ENCODE measurements at places on chromosomes 7 and 10.
A peak's percentile ranks its signal among the peaks of the same experiment; 100 is the strongest.

DNA sequence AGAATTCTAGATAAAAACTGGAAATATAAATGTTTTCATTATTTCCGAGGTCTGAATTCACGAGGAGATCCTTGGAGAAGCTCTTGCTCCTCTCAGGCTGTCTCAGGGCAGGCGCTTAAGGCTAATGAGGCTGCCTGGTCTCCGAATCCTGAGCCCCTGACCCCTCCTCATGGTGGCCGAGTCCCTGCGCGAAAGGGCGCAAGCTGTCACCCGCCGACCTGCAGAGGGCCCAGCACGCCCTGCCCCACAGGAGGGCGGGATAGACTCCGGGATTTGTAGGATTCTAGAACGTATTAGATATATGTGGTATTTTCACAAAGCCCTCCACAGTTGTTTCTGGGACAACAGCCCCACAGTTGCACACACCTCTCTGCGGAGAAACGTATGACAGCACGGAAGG, 284.1 kb downstream of the ABCA13 start:
- no peak for DNase-seq

DNA sequence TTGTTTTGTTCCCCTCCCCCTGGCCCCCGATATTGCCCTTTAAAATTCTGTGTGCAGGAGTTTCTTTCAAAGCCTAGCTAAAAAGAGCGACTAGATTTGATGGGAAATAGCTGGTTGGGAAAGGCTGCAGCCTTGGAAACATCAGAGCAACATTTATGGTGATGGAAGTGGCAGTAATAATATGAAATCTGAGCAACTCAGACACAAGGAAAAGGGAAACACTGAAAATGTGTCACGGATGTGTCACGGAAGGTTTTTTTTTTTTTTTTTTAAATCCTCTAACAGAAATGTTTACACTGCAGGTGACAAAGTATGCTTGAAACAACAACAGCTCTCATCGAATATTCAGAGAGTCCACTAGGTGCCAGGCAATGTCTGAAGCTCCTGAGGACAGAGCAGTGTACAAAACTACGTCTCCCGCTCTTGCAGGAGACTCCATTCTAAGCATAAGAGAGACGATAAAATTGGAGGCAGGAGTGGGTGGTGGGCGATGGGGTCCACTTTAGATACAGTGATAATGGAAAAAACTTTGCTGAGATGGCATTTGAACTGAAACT, 143.0 kb downstream of the RSU1 start:
- no peak for DNase-seq

DNA sequence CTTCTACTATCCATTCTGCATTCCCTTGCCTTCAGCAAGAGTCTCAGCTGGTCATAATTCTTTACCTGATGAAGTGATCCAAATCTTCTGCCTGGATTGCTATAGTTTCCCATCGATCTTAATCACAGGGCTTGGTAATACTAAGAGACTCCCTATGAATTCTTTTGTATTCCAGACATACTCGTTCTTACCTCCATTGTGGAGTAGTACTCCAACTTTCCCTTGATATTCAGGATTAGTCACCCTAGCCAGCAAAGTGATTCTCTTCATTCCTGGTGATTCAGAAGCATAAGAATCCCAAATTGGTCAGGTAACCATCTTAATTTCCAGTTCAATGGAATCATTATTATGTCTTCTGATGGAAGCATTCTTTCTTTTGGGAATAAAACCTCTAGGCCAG, 96.7 kb downstream of the TWIST1 start:
- DNase-seq: no peak

- DNase-seq: no peak
These were observed 23.5 kb upstream of the ABLIM1 start for GRCh38 chr10:114681542-114681941.

GRCh38 chr10:110571093-110571743, 3.7 kb downstream of the SMC3 start:
- DNase-seq: no peak

DNA sequence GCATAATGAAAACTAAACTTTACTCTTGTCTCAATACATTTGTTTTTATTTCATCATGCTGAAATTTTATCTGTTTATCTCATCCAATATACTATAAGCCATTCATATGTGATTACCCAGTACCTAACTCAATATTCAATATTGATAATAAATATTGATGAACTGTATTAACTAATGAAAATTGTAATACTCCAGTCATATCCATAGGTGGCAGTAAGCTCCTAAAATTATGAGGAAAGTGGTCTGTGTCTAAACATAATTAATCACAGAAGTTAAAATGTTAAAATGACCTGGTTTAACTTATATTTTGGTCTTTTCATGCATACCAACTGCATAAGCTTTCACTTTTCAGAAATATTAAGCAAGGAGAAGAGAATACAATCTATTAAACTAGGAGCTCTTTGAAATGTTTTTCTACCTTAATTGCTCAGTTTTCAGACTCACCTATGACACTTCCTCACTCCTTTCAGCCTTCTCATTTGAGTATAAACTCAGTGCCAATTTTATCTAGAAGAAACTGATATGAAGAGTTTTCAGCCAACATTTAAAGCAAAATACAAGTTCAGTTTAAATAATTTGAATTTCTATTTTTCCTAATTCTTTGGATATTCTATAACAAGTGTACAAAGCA, 30.5 kb upstream of the VWDE start:
- no peak for DNase-seq

DNA sequence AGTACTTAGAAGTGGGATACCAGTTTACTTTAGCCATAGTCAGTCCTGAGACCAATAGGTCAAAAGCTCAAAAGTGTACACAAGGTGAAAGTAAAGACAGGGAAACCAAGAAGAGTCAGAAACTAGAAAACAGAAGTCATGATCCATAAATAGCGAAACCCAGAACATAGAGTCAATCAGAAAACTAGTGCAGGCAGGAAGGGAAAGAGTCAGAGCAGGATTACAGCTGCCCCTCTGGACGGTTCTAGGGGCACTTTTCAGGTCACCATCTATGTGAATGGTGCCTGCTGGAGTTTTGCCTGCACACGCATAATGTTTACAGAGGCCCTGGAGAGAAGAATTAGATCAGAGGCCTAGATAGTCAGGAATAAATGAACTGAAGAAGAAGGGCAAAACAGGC, 22.4 kb upstream of the DMTF1 start:
- DNase-seq: no peak

DNA sequence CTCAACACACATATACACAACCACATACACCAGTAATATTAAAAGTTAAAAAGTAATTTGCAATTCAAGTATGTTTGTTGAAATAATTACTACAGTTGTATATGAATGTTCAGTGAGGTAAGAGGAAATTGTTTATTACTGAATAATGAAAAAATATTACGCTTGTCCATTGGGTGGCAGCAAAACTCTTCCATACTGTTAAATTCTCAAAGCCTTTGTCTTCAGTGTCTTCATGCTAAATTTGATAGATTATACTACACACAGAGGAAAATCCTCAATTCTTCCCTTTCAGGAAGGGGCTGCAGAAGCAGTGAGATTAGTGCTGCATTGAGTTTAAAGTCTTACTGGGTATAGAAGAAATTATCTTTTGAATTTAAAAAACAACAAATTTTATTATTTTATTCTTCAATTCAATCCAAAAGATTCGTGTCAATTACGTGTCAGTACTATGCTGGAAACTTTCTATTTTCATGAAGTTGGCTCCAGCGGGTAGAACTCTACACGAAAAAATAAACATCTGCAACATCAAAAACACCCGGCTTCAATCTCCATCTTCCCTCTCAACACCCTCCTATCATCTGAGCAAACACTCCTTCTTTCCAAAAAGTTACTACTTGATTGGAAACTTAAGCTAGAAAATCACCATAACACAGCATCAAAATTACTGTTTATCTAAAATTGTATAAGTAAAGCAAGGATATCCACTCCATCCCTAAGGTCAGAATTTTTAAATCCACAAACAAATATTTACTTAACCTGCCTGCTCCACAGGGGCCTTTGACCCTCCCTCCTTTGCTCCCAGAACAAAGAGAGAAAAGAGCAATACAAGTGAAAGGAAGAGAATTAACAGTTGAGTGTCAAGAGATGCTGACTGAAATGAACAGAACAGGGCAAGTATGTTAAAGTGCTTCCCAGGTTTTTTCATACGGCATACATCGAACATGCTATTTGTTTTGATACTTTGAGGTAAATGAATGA, 37.0 kb upstream of the TES start:
- peak; percentile 10 for DNase-seq

DNA sequence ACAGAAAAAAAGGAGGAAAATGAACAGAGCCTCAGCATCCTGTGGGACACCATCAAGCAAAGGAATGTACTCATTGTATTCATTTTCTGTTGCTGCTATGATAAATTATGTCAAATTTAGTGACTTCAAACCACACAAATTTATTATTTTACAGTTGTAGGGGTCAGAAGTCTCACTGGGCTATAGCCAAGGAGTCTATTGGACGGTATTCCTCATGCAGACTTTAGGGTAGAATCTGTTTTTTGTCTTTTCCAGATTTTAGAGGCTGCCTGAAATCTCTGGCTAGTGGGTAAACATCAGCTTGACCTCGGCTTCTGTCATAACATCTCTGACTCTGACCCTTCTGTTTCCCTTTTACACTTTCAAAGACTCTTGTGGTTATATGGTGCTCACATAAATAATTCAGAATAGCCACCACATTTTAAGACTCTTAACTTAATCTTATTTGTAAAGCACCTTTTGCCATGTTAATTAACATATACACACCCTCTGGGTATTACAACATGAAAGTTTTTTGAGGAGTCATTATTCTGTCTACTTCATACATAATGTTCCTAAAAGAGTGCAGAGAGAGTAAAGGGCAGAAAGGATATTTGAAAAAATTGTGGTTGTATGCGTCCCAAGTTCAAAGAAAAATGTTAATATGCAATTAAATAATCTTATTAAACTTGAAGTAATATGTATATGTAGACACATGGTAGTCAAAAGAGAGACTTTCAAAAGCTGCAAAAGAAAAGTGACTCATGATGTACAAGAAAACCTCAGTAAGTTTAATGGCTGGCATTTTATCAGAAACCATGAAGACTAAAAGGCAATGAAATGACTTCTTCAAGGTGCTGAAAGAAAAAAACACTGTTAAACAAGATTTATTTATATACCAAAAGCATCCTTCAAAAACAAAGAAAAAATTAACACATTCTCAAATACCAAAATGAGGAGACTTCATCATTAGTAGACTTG, 70.8 kb upstream of the MEOX2 start:
- DNase-seq: no peak

GRCh38 chr7:15094989-15095388, 192.4 kb upstream of the DGKB start:
- DNase-seq: no peak

DNA sequence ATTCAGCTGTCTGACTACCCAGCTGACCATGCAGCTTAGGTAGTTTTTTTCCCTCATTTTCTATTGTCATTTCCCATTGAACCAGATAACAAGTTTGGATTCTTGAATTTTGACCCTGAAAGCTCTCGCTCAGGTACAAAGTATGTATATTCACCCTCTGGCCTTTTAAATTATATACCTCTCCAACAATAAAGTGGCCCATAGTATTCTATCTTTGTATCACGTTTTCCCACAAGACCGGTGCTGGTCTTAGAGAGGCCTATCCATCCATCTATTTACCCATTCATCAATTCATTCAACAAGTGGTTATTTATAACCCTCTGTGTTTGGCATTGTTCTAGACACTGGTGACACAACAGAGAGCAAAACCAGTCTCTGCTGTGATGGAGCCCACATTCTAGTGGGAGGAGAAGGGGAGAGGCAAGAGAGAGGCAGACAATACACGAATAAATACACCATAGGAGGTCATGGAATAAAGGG, 35.2 kb upstream of the NPSR1 start:
- no peak for DNase-seq

DNA sequence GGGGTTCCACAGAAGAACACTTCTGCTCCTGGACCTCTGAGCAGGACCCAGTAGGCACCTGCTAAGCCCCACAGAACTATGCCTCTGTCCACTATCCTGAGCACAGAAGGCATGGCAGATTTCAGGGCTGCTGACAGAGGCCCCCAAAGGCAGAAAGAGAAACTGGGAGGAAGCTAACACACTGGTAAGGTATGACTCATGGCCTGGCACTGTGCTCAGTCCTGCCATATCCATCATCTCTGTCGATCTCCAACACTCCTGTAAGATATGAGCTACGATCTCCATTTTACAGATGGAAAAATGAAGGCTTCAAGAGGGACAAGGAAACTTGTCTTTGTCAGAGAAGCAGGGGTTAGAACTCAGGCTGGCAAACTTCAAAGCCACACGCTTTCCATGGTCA, 62.2 kb downstream of the GRID1 start:
- no peak for DNase-seq

- DNase-seq: no peak
These were observed 11.6 kb downstream of the LBX1 start for GRCh38 chr10:101217450-101218281.

DNA sequence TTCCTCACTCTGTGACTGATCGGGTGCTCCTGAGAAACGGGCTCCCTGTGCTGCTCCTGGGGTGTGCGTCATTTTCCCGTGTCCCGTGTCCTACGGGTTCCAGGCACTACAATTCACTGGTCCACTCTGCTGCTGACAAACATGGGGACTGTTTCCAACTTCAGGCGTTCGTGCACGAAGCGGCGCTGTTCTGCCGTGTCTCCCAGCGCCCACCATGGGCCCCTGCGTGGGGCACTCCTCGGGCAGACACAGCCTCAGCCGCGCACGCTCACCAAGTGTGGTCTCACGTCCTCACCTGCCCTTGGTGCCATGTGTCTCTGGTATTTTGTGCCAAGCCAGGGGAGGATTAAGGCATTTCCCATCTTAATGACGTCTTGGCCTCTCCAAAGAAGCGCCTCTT, 19.0 kb downstream of the GPR146 start:
- DNase-seq: no peak

DNA sequence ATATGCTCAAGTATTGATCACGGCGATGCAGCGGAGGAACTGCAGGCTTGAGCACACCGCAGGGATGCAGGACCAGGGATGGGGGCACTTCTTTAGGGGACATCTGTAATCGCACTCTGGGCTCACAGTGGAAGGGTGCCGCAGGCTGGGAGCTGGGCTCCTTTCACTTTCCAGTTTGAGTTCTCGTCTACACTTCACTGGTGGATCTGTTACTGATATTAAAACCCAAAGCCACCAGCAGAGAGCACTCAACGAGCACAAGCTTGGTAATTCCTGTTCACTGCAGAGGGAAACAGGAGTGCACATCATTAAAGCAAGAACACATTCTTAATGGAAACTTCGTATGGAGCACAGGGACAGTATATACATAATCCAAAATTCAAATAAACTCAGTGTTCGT, 91.3 kb downstream of the PARD3 start:
- no peak for DNase-seq

- DNase-seq: no peak
These were observed 147.4 kb upstream of the AGR3 start for GRCh38 chr7:17029150-17029549.
